Stimulated activated CD4-positive, alpha-beta T cell treated with anti-CD3 and anti-CD28 coated beads, Interleukin-15, amount 100 ng/mL, for 1 hour (primary cell): ENCODE measurements at places on chromosomes 1 and 21.

DNA sequence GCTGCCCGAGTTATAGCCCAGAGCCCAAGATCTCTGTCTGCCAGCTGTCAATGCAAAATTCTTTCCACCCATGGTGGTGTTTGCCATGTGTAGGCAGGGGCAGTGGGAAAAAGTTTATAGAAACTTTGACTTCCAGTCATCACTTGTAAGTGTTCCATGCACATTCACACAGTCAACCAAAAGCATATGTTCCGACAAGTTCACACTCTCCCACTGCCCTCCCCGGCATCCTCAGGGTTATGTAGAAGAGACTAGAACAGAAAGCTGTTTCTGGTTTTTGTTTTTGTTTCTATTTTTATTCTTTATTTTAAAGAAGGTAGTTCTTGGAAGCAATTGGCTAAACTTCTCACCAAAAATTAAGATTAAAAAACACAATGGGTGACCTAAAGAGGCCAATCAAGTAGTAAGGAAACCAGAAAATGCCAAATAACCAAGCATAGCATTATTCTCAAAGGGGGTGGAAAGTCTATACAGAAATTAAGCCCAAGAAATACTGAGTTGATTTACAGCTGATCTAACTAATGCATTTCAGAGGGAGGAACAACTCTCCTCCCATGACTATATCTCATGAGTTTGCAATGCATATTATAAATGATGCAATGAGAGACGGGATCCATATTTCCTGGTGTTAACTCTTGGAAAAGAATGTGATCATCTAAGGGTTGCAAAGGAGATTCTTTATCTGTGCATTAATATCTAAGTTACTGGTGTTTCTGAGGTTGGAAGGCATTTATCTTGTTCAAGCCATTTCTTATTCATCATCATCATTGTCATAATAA, 91.5 kb upstream of the ETS2 start:
- DNase-seq: no peak

DNA sequence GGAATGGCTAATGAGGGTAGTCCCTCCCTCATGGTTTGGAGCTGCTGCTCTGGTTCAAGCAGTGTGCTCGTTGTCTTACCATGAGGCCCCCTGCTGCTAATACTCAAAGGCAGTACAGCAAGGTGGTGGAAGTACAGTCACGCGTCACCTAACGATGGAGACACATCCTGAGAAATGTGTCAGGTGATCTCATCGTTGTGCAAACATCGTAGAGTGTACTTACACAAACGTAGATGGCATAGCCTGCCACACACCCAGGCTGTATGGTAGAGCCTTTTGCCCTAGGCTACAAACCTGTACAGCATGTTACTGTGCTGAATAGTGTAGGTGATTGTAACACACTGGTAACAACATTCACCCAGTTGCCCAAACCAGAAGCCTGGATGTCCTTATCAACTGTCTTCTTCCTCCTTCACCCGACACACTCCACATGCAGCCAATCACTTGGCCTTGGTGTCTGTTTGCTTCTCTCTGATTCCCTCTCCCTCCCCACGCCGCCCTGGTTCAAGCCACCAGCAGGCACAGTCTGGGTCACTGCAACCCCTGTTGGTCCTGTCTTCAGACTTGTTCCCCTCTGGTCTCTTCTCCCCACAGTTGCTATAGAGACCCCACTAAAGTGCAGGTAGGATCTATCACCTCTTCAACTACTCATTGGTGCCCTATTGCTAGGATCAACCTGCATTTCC, 6.0 kb upstream of the KCNA2 start:
- DNase-seq: no peak

- DNase-seq: no peak
Measured at GRCh38 chr1:9145021-9145668, 16.2 kb upstream of the GPR157 start.

GRCh38 chr1:94013367-94013878, 104.2 kb upstream of the GCLM start:
- no peak for DNase-seq

GRCh38 chr1:229035054-229035747, 235.7 kb upstream of the RAB4A start:
- DNase-seq: no peak

DNA sequence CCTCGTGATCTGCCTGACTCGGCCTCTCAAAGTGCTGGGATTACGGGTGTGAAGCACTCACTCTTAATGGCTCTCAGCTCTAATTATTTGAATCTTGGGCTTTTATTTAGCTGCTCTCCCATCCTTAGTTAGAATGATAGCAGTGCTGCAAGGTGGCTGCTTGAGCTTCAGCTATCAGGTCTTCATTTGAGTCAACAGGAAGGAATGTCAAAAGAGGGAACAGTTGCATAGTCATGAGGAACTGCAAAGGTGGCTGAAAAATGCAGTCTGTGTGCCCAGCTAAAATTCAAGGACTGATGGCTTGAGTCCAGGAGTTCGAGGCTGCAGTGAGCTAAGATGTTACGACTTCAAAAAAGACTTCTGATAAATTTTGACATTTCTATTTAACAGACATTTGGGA, 55.6 kb downstream of the UCK2 start:
- DNase-seq: no peak

DNA sequence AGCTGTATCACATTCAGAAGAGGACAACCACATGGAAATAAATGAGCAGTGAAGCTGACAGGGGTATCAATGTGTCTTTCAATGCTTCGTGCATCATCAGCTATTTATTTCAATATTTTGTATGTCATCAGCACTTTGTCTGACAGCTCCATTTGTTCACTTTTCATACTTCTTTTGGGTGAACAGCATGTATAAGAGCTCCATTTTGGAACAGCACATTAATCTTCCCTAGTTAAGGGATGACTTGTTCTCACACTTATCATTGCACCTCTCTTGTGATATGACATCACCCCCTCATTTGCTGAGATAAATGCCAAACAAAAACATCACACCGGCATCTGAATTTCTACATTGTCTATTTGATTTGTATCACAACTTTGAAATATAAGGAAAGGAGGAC, 190.6 kb upstream of the SAMSN1 start:
- no peak for DNase-seq
